NCI-H2081 treated with DMSO at 0.1 percent for 48 hours (cell line): ENCODE measurements at places on chromosomes 12 and 14.

DNA sequence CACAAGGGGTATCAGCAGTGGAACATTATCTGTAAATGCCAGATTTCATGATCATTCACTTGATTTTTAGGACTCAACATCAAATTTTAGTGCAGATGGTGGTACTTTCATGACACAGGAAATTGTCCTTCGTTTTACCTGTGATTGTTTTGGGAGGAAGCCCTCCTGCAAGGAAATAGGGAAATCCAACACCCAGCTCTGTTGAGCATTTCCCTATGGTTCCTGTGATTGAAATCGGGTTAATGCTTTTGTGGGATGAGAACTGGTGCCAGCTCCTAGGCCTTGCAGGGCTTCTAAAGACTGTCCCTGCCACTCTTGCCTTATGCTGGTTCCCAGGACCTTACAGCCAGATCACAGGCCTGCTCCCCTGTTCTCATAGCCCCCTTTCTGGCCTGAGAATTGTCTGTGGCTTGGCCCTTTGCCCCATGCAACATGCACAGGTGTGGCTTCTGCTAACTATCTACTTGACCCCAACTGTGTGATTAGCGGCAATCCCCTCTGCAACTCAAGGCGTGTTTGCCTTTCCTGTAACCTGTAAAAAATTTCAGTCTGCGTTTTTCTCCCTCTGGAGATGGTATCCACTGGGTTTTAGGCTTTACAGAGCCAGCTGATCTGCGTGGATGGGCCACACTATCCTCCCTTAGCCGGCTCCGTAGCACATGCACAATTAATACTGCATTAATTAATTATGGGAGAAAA lies 112.5 kb downstream of the ETV6 start:
- no peak for DNase-seq

- no peak for DNase-seq
These were observed 14.0 kb downstream of the OTX2 start for GRCh38 chr14:56796259-56796658.

DNA sequence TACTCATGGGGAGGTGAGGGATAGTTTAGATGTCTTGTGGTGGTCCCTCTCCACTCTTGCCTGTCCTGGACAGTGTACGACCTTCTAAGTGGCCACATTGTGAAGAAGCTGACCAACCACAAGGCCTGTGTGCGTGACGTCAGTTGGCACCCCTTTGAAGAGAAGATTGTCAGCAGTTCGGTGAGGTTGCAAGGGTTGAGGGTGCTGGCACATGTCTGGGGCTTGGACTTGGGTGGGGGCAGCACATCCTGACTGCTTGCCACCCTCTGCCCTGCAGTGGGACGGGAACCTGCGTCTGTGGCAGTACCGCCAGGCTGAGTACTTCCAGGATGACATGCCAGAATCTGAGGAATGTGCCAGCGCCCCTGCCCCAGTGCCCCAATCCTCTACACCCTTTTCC lies 7.6 kb upstream of the FITM1 start:
- DNase-seq, result no peak

GRCh38 chr14:26180221-26180620 lies 417.6 kb downstream of the NOVA1 start:
- no peak for DNase-seq

DNA sequence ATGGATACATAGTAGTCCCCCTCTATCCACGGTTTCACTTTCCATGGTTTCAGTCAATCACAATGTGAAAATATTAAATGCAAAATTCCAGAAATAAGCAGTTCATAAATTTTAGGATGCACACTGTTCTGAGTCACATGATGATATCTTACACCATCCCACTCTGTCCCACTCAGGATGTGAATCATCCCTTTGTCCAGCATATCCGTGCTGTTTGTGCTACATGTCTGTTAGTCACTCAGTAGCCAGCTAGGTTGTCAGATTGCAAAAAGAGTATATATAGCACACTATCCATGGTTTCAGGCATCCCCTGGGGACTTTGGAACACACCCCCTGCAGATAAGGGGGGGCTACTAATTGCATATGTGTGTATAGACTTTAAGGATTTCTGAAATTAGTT lies 8.1 kb upstream of the NAA30 start:
- no peak for DNase-seq

- no peak for DNase-seq
These were observed 18.1 kb downstream of the TAMALIN start for GRCh38 chr12:52024845-52025230.

GRCh38 chr14:35405304-35405996 lies 901 bp upstream of the NFKBIA start:
- no peak for DNase-seq

DNA sequence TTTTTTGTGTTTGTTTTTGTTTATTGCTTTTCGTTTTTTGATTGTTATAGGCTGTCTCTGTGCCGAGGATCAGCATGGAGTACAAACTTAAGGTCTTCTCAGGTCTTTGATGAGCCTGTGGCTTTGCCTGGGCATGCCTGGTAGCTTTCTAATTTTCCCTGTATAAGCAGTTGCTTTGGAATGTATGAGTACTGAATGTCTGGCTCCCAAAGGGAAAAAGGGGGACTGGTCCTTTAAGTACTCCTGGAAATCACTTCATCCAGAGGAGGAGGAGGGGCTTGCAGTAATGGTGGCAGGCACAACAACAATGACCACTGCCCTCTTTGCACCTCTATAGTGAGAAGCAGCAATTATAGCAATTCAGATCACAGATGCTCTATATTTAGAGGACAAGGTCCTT lies 67.6 kb upstream of the TTC7B start:
- no peak for DNase-seq

DNA sequence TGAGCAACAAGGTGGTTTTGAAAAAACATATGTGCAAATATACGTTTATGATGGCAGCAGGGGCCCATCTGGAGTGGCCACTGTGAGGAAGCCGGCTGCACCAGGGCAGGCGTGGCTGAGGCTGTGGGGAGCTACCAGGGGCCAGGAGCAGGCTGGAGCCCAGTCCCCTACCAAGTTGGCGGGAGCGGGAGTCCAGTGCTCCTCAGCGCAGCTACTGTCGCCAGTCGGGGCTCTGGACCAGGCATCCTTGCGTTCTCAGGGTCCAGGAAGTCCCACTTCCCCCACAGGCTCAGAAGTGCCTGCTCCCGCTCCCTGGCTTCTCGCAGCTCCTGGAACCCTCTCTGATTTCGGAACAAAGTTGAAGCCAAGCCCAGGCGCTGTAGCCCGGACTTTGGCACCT lies 1377.5 kb upstream of the FLRT2 start:
- DNase-seq, result no peak

GRCh38 chr14:70416725-70417349 lies at the start of gene SYNJ2BP:
SYNJ2BP (minus strand) TSS chr14:70417090; CDS start chr14:70416963, 127 bp downstream.
- DNase-seq, result peak; percentile 75

GRCh38 chr14:53881161-53881871 lies 75.3 kb downstream of the BMP4 start:
- no peak for DNase-seq

GRCh38 chr14:64294672-64295413 lies 672 bp upstream of the ESR2 start:
- no peak for DNase-seq

DNA sequence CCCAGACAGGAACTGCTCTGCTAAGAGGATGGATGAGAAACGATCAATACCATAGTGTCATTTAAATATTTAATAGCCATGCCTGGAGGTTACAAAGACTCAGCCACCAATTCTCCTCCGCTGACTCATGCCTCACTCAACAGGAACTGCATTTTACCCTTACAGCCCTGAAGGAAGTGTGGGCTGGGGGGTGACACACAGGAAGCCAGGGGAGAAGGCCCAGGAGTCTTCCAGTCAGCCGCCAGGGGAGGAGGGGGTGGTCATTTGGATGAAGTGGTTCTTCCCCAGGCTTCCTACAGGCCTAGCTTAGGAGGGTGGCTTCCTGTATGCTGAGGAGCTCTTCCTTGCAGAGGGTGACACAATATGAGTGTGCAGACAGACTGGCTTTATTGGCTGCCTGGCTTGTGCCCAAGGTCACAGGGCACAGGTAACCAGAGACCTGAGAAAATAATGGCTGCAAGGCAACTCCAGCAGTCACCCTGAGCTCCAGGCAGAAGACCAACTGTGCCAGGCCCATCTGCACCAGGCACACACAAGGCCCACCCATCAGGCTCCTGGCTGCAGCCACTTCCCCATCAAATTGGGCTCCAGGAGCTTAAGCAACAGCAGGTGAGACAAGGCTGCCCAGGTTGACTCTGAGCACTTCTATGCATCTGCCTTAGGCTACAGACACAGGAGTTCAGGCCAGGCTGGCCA lies 30.6 kb upstream of the RPLP0 start:
- DNase-seq, result no peak

GRCh38 chr14:63051992-63052391 lies 6.7 kb upstream of the KCNH5 start:
- DNase-seq, result no peak

DNA sequence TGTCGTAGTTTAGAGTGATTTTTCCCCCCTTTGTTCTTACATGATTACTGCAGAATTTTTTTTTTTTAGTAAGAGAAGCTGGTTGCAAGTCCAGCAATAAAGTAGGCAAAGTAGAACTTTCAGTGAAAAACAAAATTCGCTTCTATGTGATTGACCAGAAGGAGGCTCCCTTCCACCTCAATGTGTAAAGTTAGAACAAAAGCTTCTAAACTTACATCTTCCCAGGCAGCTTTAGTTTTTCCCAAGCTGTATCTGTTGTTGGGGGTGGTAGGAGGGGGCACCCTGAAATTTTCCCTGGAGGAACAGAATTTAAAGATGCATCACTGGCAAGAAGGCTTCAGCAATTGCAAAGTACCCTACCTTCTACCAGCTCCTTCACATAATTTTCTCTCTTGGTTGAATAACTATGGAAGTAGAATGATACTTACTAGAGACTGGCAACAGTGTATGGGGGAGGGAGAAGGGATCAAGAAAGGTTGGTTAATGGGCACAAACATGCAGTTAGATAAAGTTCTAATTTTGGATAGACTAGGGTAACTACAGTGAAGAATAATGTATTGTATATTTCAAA lies 87.3 kb upstream of the E2F7 start:
- no peak for DNase-seq

DNA sequence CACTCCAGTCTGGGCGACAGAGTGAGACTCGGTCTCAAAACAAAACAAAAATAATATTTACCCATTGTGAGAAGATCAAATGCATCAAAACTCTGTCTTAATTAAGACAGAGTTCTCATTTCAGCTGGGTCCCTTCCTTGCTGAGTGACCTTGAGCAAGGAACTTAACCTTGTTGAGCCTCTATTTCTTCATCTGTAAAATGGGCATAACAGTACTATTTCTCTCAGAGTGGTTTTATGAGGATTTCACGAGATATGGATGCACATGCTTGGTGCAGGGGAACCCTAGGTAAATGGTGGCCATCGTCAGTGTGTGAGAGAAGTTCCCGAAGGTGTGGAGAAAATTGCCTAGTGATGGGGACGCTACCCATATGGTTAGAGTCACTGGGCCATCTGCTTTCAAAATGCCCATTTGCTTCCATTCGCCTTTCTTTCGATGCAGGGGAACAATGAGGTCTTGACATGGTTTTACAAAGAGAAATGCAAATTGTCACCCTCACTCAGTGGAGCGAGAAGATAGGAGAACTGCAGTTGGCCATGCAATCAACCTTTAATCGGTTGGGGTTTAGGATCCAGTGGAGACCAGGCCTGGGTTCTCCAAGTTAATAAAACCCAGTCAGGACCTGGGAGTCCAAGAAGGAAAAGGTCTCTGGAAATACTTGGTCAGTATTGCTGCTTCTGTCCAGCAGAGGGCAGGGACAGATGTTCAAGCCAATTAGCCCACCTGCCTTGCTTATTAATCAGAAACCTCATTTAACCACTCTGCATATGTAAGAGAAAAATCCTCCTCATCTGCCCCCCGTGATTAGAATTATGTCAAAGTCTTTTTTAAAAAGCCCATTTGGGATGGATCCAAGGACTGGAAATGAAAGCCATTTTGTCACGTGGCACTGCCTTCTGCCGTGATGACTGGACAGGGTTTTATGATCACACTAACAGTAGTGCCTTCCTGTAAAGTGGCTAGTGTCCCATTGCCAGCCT lies 37.2 kb downstream of the CFAP251 start:
- DNase-seq, result no peak

DNA sequence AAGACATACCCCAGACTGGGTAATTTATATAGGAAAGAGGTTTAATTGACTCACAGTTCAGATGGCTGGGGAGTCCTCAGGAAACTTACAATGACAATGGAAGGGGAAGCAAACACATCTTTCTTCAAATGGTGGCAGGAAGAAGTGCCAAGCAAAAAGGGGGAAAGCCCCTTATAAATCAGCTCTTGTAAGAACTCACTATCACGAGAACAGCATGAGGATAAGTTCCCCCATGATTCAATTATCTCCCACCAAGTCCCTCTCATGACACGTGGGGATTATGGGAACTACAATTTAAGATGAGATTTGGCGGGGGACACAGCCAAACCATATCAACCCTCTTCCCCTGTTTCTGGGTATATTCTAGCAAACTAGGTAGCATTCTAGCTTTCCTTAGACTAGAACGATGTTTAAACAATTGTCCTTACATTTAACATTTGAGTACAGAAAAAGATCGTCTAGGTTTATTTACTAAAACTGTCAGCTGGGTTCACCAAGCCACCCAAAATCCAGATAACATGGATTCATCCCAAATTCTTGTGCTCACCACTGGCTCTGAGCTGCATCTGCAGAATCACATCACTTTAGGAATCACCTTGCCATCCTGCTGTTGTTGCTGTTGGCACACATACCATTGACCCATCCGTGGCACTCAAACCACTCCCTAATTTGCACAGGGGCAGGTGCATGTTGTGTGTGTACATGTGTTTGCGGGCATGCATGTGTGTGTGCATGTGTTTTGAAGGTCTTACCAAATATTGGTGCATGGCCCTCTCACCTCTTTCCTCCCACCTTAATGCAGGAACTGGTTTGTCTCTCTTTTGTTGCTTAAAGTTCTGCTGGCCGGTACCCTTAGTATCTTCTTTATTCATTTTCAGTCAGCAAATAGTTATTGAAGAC lies 36.4 kb upstream of the VASH1 start:
- no peak for DNase-seq

GRCh38 chr12:104764225-104765091 lies 193.6 kb downstream of the SLC41A2 start:
- DNase-seq, result no peak

DNA sequence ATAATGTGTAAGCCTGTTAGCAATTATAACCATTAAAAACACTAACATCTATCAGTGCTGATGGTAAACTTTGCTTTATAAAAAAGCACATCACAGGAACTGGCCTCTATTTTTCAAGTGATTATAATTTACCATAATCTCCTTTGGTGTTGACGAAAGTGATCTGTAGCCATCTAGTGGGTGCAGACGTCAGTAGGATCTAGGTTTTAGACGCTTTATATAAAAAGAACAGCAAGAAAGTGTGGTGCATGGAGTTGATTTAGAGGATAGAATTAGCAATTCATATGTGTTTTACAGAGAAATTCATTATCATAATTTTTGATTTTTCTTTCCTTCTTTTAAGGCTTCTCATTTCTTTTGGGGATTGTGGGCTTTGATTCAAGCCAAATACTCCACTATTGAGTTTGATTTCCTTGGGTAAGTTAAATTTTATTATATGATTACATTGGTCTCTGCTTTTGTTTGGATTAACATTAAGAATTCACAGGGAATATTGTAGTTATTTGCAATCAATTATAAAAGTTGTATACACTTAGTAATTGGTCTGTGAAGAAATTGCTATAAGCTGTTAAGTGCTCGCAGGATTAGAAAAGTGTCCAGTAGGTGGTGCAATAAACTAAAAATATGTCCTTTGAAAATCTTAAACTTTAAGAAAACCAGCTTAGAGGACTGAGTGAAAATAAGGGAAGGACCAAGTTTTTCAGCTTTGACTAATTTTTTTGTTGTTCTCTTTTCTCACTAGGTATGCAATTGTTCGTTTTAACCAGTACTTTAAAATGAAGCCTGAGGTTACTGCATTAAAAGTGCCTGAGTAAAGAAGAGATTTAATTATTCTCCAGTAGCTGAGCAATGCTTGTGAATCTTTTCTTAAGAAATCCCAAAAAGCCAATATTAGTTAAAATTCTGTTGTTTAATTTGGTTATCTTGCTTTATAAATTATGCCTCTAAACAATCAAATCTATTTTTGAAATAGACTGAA lies 59.5 kb downstream of the ETNK1 start:
- peak; percentile 2 for DNase-seq
